CD4-positive, alpha-beta T cell treated with Interleukin-10 for 1 hour (primary cell): ENCODE measurements at places on chromosomes 6 and 20.

- DNase-seq = no peak
Measured at GRCh38 chr6:43963203-43963602, 164.0 kb downstream of the MRPL14 start.

DNA sequence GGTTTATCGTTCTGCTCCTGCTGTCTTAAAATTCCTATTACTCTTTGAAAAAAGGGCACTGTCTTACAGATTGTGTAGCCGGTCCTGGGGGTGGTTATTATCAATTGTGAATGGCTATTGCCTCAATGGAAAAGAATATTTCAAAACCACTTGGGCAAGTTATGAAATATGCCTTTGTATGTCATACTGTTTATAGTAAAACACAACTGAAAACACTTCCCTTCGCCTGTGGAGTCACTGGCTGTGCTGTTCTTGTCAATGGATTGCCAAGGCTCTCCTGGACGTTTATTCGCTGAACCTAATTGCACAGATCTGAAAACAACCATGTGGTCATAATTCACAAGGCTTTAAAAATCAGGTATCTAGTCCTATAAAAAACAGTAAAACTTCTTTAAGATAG, 47.8 kb upstream of the TAGAP start:
- no peak for DNase-seq

DNA sequence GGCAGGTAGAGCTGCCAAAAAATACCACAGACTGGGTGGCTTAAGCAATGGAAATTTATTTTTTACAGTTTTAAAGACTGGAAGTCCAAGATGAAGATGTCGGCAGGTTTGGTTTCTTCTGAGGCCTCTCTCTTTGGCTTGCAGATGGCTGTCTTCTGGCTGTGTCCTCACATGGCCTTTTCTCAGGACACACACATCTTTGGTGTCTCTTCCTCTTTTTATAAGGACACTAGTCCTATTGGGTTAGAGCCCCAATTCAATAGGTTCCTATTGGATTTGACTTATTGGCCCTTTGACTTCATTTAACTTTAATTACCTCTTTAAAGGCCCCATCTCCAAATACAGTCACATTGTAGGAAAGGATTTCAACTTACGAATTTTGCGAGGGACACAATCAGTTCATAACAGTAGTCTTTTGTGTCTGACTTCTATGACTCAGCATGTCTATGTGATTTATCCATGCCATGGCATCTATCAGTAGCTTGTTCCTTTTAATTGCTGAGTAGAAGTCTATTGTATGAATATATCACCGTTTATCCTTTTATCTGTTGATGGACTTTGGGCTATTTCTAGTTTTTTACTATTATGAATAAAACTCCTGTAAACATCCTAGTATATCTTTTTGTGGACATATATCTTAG, 11.0 kb upstream of the TCP11 start:
- no peak for DNase-seq

- no peak for DNase-seq
Measured at GRCh38 chr6:47245745-47246371, 63.8 kb downstream of the TNFRSF21 start.

DNA sequence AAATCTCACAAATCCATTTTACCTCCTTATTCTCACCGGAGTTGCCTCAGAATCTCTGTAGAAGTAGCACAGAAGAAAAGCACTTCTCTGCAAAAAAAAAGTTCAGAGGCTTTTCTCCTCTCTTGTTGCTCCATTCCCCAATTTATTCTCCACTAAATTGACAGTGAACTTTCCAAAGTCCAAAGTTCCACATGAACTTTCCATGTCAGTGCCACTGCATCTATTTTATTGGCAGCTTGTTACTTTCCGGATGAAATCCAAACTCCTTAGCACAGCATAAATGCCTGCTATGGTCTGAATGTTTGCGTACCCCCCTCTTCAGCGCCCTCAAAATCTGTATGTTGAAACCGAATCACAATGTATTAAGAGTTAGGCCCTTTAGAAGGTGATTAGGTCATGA, 77.0 kb upstream of the MAP7 start:
- no peak for DNase-seq

- no peak for DNase-seq
Measured at GRCh38 chr6:15569035-15569995, 93.5 kb downstream of the DTNBP1 start.

- DNase-seq = peak; percentile 9
Measured at GRCh38 chr6:4055420-4056041, 23.4 kb downstream of the FAM217A start.

DNA sequence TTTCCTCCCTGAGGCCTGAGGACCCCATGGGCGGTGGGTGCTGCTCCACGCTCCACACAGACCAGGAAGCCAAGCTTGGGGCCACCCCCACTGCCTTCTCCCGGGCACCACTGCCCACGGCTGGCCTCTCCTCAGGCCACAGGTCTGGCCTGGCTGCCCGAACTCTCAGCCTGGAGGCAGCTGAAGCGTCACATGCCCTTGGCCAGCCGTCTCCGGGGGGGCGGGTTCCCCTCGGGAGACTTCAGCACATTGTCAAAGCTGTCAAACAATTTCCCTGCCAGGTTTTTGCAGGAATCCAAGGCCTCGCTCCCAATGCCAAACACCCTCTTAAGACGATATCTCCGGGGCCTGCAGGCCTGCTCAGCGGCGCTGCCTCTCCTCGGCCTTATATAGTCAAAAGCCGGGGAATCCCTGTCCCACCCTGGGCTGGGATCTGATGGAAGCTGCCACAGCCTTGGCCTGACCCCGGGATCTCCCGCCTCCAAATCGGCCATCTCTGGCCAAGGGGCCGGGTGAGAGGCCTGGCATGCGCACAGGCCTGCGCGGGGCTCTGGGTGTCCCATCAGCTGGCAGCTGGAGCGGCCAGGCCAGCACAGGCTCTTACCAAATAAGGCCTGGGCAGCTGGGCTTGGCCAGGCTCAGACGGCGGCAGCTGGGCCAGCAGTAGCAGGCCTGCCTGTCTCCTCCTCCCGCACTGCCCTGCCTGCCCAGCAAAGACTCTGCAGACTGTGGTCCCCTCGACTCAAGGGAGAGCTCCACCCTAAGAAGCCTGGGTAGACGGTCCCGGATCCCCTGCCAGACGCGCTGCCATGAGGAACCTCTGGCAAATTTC, 49.7 kb downstream of the RBM38 start:
- no peak for DNase-seq

DNA sequence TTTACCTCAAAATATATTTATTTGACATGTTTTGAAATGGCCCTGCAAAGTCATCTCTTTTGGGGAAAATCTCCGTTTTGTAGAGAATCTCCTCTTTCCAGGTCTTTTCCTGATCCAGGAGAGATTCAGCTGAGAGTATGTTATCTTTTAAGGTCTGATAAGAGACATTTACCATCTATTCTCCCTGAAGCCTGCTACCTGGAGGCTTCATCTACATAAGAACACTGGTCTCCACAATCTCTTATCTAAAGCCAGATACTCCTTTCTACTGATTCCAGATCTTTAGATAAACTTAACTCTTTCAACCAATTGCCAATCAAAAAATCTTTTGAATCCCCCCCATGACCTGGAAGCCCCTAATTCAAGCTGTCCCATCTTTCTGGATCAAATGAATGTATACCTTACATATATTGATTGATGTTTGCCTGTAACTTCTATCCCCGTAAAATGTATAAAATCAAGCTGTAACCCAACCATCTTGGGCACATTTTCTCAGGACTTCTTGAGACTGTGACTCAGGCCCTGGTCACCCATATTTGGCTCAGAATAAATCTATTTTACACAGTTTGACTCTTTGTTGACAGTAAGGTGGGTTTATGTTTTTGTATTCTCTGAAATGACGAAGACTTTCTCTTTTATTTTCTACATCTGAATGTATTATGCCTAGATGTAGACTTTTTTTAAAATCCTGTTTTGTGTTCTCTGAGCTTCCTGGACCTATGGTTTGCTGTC, 95.5 kb downstream of the ECT2L start:
- DNase-seq = no peak

DNA sequence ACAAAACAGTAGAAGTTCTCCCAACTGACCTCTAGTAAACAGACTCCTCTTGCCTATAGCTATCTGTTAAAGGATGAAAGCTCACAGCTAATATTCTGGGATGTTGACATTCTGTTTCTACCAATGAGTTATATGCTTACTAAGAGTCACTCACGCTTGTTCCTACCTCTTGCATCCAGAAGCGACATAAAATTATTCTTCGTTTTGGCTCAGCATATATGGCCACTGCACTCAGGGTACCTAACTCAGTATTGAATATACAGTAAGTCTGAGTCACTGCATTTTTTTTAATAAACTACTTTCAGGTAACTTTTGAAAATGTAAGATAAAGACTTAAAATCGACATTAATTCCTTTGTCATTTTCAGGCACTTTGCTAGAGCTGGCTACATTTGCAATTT, 214.4 kb upstream of the STXBP5 start:
- DNase-seq = no peak

DNA sequence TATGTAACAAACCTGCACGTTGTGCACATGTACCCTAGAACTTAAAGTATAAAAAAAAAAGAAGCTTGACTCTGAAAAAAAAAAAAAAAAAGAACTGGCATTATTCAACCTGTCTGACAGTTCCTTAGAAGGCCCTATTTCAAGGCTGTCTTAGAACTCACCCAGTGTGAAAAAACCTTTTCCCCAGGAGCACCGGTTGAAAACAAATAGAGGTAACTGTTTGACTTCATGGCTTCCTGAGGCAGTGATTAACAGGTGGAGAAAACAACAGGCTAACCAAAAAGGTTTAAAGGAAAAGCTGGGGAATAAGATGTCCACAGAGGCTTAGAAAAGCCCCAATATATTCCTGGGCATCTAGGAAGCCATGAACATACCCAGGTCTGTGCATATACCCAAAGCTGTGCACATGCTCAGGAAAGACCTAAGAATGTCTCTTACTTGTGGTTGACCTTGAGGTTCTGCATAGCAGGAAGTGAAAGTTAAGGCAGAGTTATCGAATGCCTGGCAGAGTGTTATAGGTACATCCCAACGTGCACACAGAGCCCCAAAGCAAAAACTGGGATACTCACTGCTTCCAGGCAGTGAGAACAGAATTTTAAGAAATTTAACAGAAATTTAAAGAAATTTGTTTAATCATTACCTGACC, 7.0 kb downstream of the UQCC1 start:
- DNase-seq = peak; percentile 19

- no peak for DNase-seq
Measured at GRCh38 chr20:53040693-53041589, 68.8 kb downstream of the TSHZ2 start.

GRCh38 chr6:46926481-46926880, 4.7 kb upstream of the ADGRF5 start:
- DNase-seq = no peak

DNA sequence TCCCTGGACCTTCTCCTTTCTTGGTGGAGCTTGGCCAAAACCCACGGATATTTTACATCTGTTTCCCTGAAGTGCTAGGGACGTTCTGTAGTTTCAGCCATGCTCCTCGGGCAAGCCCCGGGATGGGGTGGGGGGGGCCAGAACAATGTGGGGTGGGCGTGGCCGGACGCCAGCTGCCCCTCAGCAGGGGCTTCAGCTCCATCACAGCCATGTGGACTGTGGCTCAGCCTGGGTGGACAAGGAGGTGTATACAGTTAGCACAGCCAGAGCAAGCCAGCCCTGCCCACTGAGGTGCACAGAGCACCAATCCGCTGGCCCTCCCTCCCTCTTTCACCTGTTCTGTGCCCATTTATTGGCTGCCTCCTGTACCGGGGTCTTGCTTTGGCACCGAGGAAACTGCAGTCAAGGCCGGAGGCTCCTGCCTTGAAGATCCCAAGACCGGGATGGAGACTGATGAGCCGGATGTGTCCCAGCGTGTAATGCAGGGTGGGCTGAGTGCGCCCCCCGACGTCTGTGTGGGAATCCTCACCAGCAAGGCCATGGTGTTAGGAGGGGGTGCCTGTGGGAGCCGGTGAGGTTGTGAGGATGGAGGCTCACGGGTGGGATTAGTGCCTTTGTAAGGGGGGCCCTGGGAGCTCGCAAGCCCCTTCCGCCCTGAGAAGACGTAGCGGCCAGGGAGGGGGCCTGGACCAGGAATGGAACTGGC, 28.0 kb downstream of the FRMD1 start:
- no peak for DNase-seq

GRCh38 chr6:145798530-145798929, 16.1 kb downstream of the FBXO30 start:
- no peak for DNase-seq

- no peak for DNase-seq
Measured at GRCh38 chr6:20447157-20447556, 45.5 kb downstream of the E2F3 start.

DNA sequence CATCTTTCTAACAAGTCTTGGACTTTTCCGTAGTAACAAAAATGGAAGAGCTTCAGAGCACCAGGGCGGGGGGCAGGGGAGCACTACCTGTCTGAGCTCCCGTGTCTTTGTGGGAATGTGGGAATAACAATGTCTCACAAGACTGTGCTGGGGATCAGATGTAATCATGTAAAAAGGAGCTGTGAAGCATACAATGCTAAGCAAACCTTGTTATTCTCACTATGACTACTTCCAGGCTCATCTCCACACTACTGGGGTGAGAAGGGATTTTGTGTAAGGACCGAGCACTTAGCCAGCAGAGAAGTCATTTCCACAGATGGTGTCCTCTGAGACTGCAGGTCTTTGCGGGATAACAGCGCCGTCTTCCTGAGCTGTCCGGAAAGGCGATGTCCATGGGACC, 27.1 kb downstream of the PRR18 start:
- DNase-seq = no peak

DNA sequence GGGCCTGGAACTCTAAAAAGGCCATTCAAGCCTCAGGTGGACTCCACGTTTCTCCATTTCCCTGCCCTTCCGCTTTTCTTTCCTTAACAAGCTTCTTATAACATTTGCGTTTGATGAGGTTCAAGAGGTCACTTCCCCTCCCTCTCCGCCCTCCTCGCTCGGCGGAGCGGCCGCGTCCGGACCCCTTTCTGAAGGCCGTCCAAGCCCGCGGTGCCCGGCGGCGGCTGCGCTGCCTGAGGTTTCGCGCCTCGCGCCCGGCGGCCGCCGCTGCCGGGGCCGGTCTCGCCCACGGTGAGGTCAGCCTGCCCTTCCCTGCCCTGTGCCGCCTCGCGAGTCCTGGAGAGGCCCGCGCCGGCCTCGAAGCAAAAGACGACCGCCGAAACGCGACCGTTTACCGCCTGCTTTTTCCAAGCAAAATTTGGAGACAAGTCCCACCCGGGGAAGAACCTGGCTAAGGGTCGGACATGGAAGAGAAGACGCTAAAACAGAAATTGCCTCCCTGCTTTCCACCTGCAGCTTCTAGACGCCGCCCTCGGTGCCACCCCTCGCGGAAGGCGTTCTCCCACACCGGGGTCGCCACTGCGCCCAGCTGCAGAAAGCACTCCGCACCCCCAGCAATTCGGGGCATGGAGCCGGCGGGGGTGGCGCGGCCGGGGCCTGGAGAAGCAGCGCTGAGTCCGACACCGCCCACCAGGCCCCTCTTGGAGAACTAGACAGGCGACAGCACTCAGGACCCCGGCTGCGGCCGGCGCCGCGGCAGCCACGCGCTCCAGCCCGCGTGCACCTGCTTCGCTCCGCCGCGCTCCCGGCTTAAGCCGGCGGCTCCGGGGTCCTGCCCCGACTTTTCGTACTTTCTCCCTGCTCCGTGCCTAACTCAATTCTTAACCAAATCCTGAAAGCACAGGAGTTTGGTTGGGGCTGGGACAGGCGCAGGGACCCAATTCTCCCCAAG, 11.0 kb upstream of the FOXF2 start:
- DNase-seq = no peak
